Fibroblast of the aortic adventitia (primary cell): ENCODE measurements at places on chromosomes 13 and 19. TPM values are rescaled to one million over a fixed set of nuclear protein-coding genes. Genes with fewer than 3 reads are reported as not detected.

The LRRC4B gene
- not detected in 2 replicates for total RNA-seq

The MADCAM1 gene
- 0.16 and 0.18 TPM in 2 replicates for total RNA-seq

The ALOX5AP gene
- total RNA-seq, result not detected in 2 replicates

The ZNF284 gene
- 3.5 and 3.8 TPM in 2 replicates for total RNA-seq

The ATXN8OS gene
- not detected in 2 replicates for total RNA-seq

The PRR12 gene
- total RNA-seq, result 3.2 and 3.7 TPM in 2 replicates

The NEK3 gene
- 12.3 and 33.9 TPM in 2 replicates for total RNA-seq
